ENCODE measurements at places on chromosomes 13 and 19.
A peak's percentile ranks its signal among the peaks of the same experiment; 100 is the strongest.

DNA sequence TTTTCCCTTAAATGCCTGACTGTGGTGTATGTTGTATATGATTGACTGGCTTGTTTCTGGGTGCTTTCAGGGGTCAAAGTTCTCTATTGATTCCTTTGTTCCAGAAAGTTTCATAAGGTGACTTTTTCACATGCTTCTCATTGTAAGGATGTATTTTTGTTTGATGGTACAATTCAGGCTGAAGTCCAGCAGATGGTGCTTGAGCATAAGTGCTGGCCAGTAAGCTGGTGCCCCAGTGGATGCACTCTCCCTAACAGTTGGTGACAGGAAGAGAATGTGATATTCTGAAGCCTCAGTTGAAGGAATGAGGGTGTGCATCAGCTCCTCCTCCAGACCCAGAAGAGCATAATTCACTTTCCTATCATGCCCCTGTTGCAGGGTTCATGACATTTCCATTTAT lies 1941.6 kb upstream of the PRR20A start:
- no peak for DNase-seq

GRCh38 chr13:43110658-43111057 lies 87.3 kb downstream of the DNAJC15 start:
- DNase-seq, result no peak

DNA sequence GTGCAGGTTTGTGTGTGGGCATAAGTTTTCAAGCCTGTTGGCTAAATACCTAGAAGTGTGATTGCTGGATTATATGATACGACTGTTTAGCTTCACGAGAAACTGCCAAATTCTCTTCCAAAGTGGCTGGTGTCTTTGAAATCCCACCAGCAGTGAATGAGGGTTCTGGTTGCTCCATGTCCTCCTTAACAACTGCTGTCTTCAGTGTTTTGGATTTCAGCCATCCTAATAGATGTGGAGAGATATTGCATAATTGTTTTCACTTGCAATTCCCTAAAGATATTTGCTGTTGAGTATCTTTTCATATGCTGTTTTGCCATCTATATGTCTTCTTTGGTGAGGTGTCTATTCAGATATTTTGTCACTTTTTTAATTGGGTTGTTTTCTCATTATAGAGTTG lies 390.5 kb downstream of the ZNF536 start:
- DNase-seq, result no peak

- DNase-seq, result no peak
These were observed 35.9 kb downstream of the OXGR1 start for GRCh38 chr13:96958286-96958891.

GRCh38 chr19:33309826-33310225 lies 7.5 kb upstream of the CEBPA start:
- DNase-seq, result no peak

DNA sequence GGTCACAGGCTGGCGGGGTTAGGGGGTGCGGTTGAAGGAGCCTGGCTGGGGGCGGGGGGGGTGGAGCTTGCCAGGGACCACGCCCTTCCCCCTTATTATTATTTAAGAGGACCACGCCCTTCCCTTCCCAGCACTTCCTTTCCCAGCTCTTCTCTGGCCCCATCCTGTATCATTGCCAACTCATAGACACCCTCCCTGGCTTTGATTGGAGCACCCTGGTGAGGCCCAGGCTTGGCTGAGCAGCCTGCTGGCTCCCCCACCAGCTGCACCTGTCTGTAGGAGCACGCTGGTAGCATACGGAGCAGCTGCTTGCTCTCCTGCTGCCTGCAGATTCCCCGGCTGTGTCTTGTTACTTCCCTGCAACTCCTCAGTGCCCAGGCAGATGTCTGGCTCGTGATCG lies 62.5 kb upstream of the PDX1 start:
- DNase-seq, result no peak

- no peak for DNase-seq
These were observed 90.5 kb downstream of the C13orf42 start for GRCh38 chr13:51020600-51020999.

GRCh38 chr13:97660594-97661260 lies 226.8 kb downstream of the RAP2A start:
- DNase-seq, result no peak

DNA sequence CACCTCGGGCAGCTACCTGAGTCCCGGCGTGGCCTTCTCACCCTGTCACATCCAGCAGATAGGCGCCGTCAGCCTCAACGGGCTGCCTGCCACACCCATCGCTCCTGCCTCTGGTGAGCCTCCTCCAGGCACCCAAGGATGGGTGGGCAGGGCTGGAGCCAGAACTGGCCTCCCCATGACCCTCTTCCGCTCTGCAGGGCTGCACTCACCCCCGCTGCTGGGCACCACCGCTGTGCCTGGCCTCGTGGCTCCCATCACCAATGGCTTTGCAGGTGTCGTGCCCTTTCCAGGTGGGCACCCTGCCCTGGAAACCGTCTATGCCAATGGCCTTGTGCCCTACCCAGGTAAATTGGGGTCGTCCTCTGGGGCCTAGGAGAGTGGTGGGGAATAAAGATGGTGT lies 57.7 kb downstream of the CELF5 start:
- no peak for DNase-seq

DNA sequence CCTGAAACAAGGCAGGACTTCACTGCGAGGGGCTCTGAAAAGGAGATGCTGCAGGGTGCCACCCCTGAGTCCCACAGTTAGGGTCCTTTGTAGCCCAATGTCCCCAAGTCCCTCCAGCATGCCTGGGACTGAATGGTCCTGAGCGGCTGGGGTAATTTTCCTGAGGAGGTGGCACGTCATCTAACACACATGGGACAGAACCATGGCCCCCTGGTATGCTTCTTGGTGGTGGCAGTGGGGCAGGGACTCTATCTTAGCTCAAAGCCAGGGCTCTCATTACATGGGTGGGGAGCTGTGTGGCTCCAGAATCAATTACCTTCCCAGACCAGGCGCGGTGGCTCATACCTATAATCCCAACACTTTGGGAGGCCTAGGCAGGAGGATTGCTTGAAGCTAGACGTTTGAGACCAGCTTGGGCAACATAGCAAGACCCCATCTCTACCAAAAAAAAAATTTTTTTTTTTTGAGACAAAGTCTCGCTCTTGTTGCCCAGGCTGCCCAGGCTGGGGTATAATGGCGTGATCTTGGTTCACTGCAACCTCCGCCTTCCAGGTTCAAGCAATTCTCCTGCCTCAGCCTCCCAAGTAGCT lies 7.9 kb upstream of the SLC7A9 start:
- no peak for DNase-seq

DNA sequence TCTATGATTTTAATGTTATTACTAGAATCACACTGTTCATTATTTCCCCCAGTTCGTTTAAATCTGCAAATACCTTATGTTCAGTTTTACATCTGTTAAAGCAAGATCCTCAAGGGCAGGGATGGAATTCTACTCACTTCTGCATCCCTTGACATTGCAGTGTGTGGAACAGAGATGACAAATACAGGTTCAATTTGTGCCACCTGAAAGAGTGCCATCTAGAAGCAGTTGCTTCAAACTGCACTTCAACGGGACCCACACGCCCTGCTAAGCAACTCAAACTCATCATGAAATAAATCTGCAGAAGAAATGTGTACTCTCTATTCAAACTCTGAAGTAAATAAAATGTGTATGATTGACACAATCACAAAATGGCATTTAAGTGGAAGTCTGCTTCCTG lies 44.5 kb downstream of the RUBCNL start:
- DNase-seq, result no peak

GRCh38 chr19:42246922-42247639 lies 4.7 kb upstream of the GSK3A start:
- no peak for DNase-seq

GRCh38 chr19:35034588-35035382 lies 4.5 kb downstream of the SCN1B start:
- DNase-seq, result no peak

DNA sequence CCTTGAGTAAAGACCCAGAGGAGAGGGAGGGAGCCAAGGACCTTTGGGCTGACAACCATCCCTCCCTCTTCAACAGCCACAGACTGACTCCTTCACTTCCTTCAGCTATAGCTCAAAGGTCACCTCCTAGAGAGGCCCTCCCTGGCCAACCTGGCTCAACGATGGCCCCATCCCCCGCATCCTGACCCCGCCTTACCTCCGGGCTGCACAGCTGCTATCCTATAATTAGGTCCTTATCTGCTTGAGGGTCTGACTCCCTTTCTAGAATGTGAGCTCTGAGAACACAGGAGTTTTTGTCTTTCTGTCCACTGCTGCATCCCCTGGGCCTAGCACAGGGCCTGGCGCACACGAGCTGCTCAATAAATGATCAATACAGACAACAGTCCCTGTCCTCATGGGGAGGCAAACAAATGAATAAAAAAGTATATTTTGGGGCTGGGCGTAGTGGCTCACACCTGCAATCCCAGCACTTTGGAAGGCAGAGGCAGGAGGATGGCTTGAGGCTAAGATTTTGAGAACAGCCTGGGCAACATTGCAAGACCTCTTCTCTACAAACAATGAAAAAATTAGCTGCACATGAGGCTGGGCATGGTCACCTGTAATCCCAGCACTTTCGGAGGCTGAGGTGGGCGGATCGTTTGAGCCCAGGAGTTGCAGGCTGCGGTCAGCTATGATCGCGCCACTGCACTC lies 6.6 kb upstream of the LGALS4 start:
- DNase-seq, result no peak

DNA sequence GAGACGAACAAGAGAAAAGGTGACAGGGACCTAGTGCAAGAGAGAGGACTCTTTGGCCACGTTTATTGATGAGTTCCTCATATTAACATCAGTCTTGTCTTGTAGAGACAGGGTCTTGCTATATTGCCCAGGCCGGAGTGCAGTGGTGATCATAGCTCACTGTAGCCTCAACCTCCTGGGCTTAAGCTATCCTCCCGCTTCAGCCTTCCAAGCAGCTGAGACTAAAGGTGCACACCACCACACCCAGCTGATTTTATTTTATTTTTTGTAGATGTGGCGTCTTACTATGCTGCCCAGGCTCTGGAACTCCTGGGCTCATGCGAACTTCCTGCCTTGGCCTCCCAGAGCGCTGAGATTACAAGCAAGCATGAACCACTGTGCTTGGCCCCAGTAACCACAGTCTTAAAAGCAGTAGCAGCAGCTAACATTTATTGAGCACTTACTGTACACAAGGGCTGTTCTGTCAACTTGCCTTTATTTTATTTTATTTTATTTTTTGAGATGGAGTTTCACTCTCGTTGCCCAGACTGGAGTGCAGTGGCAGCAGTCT lies 1.1 kb upstream of the SH2D3A start:
- no peak for DNase-seq

- DNase-seq, result no peak
These were observed 54.5 kb downstream of the TSSK6 start for GRCh38 chr19:19460761-19461265.

DNA sequence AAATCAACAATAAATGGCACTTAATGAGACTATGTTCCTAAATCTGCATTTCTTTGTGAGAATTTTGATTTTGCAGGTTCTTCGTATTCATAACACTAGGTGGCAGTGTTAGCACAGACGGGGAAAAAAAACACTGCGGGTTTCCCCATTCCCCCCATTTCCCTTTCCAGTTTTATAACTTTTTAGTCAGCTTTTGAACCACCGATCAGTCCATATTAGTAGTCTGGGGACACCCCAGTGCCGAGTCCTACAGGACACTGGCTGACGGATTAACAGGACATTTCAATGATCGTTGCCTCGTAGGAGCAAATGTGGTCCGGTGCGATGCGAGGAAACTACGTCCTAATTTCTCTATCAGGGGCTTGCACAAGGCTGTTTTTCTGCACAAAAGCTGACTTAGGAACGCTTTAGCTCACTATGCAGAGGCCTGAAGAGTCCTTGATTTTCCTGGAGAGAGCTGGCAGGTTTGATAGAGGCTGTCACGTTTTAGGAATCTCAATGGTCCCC lies 234.3 kb downstream of the LMO7 start:
- DNase-seq, result no peak

- DNase-seq, result peak; percentile 9
These were observed 45.3 kb downstream of the UFM1 start for GRCh38 chr13:38394777-38395496.
